Stimulated activated CD8-positive, alpha-beta memory T cell treated with anti-CD3 and anti-CD28 coated beads, Interleukin-15, amount 100 ng/mL, for 48 hours (primary cell): ENCODE measurements at places on chromosomes 6 and 20.

DNA sequence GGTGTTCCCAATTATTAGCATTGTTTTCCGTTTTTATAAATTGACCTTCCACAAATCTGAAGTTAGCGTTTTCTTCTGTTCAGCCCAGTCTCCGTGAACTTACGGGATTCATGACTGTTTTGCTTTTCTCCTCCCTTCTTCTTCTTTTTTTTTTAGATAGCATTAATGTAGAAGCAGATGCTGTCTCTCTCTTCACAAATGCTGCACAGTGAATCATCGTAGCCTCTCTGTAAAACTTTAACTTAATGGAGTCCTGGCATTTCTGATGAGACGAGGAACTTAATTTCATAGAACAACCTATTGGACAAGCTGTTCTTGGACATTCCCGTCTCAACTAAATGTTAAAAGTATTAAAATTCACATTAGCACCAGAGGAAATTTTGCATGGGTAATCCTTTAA is 138.0 kb upstream of the EEF1E1 start:
- no peak for DNase-seq

DNA sequence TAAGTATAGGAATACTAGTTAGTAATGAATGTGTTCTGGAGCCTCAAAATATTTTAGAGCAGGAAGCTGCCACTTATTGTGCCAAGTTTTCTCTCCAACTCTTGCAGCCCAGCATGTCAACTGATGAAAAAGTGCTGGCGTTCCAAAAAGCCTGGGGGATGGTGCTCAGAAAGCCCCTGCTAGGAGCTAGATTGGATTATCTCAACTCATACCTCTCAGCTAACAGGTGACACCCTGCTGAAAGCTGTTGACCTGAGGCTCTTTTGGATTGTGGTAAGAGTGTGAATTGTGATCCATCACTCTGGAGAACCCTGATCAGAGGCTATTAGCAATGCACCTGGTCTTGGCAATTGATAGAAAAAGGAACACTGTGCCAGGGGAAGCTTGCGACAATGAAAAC is 580.4 kb downstream of the EYS start:
- no peak for DNase-seq

GRCh38 chr20:6765469-6766058 is 1.9 kb upstream of the BMP2 start:
- no peak for DNase-seq

DNA sequence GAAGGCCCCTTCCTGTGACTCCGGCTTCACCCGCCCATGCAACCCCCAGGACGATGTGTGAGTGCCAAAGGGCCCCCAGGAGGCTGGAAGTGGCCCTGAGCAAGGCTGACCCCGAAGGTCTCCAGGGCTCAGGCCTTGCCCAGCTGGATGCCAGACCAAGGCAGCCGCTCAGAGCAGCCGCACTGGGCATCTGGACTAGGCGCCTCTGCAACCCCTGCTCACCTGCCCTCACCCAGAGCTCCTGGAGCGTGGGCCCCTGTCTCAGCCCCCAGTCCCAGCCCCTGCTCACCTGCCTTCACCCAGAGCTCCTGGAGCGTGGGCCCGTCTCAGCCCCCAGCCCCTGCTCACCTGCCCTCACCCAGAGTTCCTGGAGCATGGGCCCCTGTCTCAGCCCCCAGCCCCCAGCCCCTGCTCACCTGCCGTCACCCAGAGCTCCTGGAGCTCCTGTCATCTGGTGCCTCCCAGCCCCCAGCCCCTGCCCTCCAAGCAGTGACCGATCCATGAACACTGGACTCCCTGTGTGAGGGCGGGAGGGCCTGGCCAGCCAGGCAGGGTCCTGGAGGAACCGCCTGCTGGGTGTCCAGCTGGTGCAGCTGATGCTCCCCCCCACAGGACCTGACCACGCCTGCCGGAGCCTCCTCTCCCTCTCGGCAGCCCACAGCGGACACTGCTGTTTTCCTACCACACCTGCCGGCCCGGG is 1.1 kb downstream of the SRMS start:
- DNase-seq = no peak

DNA sequence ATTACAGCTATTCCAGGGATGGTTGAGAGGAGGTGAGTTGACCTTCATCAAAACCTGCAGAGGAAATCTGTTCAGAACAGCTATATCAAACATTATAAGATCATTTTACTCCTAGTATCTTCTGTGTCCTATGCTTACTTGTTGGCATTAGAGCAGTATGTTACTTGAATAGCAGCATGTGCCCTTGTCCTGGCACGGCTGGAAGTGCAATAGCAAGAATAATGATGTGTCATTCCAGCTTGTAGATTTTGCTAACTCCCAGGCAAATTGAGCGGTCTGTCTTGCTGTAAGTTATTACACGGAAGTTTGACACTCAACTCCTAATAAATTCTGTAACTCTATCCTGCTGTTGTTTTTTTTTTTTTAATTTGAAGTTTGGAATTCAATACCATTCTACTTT is 385.5 kb downstream of the TENT5A start:
- no peak for DNase-seq

- DNase-seq = no peak
These were observed 25.6 kb downstream of the ECT2L start for GRCh38 chr6:138821519-138821918.

- no peak for DNase-seq
These were observed 39.1 kb upstream of the ATXN1 start for GRCh38 chr6:16800341-16800740.

- no peak for DNase-seq
These were observed 273.1 kb downstream of the CLIC5 start for GRCh38 chr6:45742591-45742990.

- DNase-seq = no peak
These were observed 6.2 kb upstream of the RBCK1 start for GRCh38 chr20:401682-402495.

- no peak for DNase-seq
These were observed 5.7 kb downstream of the MAPK13 start for GRCh38 chr6:36136034-36136433.

GRCh38 chr6:35543459-35544193 is 30.9 kb upstream of the TULP1 start:
- no peak for DNase-seq

- no peak for DNase-seq
These were observed at the start of gene BTBD3 for GRCh38 chr20:11917663-11918062. Gene BTBD3 (plus strand): TSS chr20:11917893. CDS start chr20:11918276, 383 bp downstream.

DNA sequence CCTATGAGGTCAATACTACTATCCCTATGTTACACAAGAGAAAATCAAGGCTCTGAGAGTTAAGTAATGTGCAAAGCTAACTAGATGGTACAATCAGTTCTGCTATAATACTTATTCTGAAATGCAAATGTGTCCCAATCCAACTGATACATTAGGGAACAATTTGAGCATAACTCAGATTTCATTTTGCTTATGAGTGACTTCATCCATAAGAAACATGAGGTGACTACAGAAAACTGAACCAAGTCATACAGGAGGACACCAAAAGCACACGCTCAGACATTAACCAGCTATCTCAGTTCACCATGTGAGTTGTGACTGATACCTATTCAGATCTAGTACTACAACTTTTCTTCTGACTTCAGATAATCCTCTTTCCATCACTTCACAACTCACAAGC is 179.9 kb upstream of the RUNX2 start:
- DNase-seq = no peak
